ENCODE measurements at places on chromosomes 12 and 14.

DNA sequence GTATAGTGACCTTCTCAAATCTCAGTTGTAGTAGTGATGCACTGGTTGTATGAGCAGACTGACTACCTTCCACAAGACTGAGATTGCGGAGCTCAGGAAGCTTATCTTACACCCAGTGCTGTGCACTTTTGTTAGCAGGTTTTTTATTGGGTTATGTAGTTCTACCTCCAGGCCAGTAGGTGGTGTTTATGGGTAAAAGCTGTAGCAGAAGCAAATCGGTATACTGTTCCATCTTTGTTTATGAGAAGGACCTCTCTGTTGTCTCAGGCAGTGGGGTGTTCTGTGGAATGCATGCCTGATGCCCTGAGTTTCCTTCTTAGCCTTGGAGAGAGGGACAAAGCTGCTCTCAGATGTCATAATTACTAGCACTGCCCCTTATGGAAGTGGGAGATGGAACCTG, 217.8 kb downstream of the LRFN5 start:
- no peak for DNase-seq

DNA sequence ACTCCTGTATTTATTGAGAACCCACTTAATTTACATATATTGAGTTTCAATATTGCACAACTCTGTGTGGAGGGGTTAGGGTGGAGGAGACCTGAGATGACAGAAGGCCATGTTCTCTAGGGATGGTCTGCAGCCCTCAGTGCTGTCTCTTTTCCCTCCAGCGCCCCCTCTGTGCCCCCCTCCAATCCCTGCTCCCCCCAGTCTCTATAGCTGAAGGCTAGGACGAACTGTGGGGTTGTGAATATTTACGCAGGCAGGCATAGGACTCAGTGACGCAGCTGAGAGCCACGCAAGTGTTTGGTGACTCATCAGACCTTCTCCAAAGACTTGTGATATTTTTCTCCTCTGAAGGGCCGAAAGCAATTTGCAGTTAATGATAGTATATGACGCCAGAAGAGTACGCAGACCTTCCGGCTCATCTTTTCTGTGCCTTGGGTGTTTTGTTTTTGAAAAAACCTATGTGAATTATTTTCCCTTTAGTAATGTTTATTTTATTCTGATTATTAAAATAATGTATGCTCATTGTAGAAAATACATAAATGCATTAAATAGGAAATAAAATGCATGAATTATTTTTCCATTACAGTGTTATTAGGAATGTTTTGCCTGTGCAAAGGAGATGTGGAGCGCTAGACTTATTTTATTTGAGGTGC, 85.3 kb downstream of the SLC25A47 start:
- DNase-seq = peak; percentile 27

- no peak for DNase-seq
These were observed 384.7 kb downstream of the ALG10 start for GRCh38 chr12:34406996-34407300.

DNA sequence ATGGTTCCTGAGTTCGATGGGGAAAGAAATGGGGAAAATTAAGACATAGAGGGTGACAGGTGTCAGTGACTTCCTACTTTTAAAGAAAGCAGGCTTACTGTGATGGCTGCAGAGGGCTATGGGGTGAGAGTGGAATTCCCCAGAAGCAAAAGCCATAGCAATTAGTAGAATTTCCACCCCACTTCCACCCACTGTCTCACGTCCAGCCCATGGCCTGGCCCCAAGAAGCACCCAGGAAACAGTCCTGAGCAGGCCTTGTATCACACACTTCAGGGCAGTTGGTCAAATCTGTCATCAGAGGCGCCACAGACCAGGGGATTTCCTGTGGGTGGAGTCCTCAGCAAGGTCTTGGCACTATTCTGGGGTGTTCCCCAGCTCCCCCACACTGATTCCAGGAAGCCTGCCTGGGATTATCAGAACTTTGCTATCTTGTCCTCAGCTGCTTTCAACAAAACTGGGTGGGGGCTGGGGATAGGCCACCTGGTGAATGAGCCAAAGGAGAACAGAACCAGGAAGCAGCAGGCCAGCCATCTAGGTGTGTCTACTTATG, 120.1 kb upstream of the CCND2 start:
- no peak for DNase-seq

- DNase-seq = no peak
These were observed 18.7 kb downstream of the DTX1 start for GRCh38 chr12:113075137-113075683.

- no peak for DNase-seq
These were observed 47.7 kb downstream of the MAX start for GRCh38 chr14:65054471-65055085.

DNA sequence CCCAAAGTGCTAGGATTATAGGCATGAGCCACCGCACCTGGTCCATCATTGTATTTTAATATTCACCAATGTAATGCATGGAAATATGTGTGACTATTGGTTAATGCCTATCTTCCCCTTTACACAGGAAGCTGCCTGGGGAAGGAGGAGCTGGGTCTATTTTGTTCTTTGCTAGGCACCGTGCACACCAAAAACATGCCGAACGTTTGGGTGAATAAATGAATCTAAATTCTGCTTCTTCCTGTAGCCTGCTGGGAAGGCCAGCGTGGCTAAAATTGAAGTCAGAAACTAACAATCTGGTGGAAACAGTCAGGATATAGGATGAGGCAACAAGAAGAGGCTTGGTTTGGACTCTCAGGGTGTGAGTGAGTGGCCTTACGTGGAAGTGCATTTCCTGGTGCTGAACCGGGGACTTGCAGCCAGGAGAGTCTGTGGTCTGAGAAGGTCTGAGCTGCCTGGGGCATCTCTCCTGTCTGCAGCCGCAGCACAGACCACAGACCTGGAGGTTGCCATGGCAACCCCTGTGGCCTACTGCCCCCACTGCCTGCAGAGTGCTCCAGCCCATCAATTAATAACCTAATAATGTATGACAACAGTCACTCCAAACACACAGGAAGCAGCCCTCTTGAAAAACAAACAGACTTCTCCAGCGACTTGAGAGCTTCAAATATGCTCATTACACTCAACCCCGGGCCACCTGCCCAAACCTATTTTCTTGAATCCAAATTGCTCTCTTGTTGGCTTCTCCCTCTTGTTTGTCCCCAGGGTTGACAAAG, 5.5 kb upstream of the GPR68 start:
- peak; percentile 50 for DNase-seq

GRCh38 chr12:54870617-54871016, 16.3 kb downstream of the MUCL1 start:
- no peak for DNase-seq

GRCh38 chr12:121288158-121288845, 8.2 kb downstream of the CAMKK2 start:
- DNase-seq = no peak

DNA sequence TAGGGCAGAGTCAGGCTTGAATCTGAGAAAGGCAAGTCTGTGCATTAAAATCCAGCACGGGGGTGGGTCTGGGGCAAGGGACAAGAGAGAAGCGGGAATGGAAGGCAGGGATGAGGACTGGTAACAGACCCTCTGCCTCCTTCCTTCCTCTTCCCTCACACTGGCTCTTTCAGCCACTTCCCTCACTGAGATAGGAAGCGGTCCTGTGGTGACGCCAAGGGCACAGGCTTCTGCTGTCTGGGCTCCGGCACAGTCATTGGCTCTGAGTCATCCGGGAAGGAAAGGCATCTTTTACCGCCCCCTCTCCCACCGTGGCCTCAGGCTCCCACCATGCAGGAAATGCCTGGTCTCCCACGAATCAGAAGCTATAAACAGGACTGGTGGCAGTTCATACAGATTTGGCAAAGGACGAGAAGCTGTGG, 70.2 kb downstream of the ETV6 start:
- DNase-seq = no peak

DNA sequence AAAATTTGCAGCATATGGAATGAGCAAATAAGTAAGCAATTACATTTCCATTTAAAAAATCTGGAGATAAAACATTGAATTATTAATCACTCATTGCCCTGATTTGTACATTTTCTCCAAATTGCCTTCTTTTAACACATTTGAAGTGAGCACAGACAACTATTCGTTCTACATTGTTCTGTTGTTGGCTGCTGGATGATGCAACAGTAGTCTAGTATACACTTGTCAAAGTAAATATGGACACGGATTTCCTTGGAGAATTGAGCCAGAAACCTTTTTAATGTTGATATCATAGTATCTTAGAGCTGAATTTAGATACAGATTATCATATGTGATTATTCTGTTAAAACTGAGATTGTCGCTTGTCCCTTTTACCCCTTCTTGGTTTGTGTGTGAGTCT, 188.2 kb downstream of the FUT8 start:
- no peak for DNase-seq

GRCh38 chr14:102408724-102409123, 46.0 kb downstream of the TECPR2 start:
- DNase-seq = no peak

DNA sequence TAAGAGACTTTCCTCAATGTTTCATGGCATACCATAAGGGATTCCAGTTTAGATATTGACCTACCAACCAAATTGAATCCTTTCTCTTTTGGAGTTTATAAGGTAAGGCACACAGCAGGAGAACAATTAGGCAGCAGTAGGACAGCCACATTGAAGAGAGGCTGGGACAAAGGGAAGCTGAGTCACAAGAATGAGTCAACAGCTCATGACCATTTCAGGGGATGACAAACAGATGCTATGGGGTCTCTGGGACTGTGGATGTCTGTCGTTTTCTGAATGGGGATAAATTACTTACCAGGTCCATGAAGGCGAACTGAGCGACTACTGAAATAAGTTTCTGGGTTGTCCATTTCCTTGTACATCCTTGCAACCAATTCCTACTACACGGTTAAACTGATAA, 48.6 kb upstream of the E2F7 start:
- no peak for DNase-seq

GRCh38 chr12:45343269-45344051, 127.6 kb downstream of the ANO6 start:
- no peak for DNase-seq

DNA sequence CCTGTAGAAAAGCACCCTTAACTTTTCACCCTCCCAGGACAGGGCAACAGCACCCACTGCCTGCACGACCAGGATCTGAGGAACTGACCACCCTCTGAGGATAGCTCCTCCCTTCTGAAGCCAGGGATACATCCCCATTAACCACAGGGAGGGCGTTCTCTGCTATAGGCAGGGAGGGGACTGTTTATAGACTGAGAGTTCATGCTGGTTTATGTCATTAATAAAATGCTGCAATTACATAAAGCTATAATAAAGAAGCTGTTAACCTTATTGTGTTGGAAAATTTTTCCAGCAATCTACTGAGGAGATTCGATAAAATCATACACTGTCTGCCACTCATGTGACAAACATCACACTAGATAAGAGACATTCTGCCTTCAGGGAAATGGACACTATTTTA, 232.4 kb upstream of the SFSWAP start:
- DNase-seq = no peak

- DNase-seq = no peak
These were observed 267.0 kb downstream of the CPNE8 start for GRCh38 chr12:38638401-38638800.

DNA sequence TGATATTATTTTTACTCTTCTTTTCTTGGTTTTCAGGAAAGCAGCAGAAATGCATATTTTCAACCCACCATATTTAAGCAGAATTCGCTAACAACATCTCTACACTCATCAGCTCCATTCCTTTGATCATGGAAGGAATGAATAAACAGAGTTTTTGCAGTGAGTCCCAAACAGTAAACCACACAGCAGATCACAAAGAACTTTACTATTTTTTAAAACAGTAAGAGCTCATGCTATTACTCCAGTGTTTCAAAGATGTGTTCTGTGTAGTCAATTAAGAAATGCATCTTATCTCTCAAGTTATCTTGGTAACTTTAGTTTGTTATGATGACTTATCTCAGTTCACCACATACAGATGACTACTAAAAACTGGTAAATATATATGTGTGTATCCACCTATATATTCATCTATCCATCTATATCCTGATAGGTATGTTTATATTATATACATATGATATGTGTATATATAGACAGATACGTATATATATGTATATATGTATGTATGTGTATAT, 843.5 kb downstream of the BCL11B start:
- DNase-seq = no peak

- DNase-seq = no peak
These were observed 50.4 kb downstream of the TBX5 start for GRCh38 chr12:114355389-114356088.

- DNase-seq = no peak
These were observed 16.3 kb upstream of the CD9 start for GRCh38 chr12:6183689-6184428.

- no peak for DNase-seq
These were observed at the start of gene LRIG3 for GRCh38 chr12:58920102-58920960. TSS of gene LRIG3 (minus strand) at chr12:58920504. CDS start at chr12:58920235, 269 bp downstream.

DNA sequence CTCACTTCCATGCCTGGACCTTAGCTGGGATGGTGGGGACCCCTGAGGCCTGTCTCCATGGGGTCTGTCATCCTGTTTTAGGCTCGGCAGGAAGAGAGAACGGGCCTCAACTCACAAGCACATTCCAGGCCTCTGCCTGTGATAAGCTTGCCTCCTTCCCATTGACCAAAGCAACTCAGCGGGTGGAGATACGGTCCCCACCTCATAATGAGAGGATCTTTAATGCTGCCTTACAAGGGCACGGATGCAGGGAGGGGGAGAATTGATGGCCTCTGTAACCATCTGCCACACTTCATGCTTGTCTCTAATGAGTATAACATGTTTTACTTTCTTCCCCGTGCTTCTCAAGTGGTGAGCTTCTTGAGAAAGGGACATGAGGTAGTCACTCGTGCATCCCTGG, 50.0 kb downstream of the GLT1D1 start:
- DNase-seq = no peak

DNA sequence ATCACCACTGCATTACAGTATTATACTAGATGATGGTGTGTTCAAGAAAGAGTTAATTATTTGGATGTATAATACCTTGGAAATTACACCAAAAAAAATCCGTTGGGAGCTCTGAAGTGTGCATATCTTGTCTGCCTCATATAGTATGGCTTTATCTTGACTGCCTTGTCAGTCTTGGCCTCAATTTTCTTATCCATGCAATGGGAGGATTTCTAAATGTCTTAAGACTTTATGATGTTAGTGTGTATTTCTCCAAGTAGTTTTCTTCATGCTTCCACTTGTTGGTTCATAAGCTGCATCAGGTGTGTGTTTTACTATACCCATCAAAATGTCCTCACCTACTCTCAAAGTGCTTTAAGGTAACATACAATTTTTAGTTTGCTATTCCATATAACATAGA, 84.6 kb downstream of the FGD4 start:
- no peak for DNase-seq

DNA sequence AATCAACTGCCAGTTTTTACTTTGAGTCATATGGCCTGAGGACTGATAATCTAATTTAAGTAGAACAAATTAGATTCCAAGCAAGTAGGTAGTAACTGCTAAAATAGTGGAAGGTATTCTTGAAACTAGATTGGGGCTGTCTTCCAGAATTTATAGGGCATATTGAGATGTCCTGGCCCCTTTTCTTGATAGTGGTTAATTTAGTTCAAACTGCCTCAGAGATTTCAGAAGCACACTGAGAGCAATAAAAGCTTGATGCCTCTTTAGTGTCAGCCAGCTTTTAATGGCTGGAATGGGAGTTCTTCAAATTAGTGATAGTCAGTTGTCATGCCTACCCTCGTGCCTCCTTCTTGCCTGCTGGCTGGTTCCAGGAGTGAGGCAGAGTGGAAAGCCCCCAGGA, 120.5 kb downstream of the AKAP6 start:
- DNase-seq = no peak

Data from effector memory CD8-positive, alpha-beta T cell (primary cell).